NB4 (cell line): ENCODE measurements at places on chromosomes 7 and 10.

DNA sequence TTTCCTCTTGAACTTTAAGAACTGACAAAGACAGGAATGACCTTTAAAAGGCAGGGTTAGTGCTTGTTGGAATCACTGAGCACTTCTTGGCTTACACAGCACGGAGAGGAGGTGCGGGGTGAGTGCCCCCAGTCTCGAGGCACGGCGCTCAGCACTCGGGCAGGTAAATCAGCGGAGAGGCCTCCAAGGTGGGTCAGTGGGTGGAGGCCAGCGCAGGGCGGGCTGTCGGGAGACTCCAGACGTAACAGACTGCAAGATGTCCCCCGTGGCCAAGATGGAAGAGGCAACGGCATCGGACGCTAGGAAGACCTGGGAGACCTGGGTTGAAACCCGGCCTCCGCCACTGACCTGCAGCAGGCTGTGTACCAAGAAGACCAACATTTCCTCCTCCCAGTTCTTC lies 149.4 kb downstream of the MAD1L1 start:
- no peak for DNase-seq

DNA sequence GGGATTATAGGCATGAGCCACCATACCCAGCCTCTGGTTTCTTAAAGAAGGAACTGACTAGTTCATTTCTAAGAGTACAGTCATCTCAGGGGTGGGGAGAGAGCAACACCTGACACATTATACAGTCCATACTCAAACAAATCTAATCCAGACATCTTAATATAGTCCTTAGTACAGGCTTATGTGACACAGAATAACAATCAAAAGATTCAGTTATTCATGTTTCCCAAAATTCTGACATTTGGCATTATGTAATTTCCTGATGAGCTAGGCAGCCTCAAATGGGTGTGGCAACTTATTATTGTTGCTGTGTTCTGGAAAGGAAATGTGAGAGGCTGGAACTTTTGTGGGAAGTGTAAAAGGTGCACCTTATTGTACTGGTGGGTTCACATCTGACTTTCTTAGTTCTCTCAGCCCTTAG lies 116.3 kb downstream of the WDFY4 start:
- no peak for DNase-seq

DNA sequence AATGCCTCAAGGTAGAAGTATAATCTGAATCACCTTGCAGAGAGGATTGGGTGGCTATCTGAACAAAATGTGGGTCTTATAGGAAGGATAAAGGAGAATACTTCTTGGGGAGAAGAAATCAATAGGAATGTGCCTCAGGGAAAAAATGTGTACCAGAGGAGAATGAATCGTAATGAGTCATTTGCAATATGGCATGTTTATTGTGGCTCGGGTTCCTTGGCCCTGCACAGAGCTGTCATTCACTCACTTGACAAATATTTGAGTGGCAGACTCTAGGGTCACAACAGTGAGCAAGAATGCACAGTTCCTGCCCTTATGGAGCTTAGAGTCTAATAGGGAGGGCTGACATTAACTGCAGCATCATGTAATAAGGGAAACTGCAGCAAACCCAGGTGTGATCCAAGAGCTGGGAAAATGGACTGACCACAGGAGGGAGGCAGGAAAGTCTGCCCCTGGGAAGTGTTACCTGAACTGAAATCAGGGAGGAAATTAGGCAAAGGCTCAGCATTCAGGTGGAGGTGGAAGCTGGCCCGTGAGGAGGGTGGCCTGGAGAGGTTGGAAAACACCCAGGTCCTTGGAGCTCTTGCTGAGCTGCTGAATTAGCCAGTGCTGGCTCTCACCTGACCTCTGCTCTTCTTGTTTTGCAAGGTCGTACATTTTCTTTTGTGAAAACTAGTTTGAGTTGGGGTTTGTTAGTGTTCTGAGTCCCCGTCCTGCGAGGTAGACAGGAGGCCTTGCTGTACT lies 203.9 kb downstream of the FRMD4A start:
- DNase-seq, result no peak

DNA sequence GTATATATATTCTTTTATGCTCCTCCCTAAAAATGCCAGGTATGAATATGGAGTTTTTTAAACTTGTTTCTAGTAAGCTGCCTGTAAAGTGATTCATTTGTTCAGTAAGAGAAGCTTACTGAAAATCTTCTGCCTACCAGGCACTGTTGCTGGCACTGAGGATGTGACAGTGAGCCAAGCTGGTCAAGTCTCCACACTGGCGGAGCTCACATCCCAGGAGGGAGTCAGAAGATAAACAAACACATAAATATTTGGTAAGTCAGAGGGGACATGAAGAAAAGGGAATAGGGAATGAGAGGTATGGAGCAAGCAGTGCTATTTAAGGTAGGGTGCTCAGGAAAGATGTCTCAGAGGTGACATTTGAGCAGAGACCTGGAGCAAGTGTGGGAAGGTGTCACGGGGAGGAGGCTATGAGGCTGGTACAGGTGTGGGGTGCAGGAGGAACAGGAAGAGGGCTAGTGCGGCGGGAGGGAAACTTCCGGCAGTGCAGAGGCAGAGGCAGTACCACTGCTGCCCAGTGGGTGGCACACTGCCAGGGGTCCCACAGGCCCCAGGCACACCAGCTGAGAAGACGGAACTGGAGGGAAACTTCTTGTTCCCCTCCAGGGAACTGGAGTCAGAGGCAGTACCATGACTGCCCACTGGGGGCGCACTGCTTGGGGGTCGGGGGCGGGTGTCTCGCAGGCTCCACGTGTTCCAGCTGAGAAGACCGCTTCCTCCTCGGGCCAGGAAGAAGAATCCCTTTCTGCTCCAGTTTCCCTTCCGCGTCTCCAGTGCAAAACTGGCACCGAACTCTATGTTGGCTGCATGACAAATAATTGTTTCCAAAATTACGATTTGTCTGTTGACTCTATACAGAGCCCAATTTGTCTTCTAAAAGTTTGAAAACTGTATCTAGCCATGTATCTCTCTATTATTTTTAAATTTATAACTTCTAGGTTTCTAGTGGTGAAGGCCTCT lies 161.0 kb downstream of the TEX36 start:
- DNase-seq, result peak; percentile 69

DNA sequence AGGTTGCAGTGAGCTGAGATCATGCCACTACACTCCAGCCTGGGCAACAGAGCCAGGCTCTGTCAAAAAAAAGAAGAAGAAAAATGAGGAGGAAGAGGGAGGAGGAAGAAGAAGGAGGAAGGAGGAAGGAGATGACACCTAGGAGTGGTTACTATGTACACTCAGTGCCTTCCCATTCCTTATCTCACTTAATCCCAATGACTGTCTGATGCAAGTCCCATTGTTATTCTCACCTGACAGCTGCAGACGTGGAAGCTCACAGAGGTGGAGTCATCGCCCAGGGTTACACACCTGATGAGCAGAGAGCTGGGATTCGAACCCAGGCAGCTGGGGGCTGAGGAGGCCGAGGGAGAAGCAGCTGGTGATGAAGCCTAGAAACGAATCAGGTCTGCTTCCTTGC lies 258.8 kb downstream of the SNX10 start:
- no peak for DNase-seq

DNA sequence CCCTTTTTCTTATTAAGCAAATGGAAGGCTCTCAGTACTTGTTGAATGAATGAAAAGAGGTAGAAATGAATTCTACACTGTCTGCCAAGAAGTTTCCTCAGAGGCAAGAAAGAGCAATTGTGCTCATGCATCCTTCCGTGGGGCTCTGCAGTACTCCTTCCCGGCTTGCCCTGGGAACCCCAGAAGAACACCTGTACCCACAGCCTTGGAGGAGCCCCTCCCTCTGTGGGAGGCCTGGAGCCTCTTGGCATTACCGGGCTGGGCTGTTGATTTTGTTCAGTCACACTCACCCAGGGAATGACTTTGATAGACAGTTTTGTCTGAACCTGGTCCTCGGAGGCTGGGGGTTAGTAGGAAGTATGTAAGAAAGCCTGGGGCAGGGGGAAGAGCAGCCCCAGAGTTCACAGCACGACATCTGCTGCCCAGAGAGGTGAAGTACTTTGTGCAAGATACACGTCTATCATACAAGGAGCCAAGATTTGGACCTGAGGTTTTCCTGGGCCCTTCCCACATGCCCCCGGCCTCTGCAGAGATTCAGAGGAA lies 134.8 kb upstream of the GDF10 start:
- DNase-seq, result peak; percentile 78

DNA sequence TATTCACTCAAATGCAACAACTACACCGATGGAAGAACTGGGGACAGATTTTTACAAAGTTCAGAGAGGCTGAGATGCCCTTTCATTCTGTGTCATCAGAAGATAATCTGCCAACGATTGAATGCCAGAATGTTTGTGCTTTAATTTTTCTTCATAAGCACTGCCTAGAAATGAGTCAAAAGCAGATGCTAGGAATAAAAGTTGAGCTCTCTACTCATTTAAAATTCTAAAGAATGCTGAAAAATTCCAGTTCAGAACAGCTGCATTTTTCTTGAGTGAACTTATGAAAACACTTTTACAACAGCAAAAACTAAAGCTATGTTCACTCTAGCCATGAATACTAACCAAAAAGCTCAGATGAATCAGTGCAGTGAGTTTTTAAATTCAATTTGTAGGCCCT lies 22.3 kb upstream of the FAM133B start:
- DNase-seq, result no peak

- no peak for DNase-seq
Measured at GRCh38 chr10:84308021-84308420, 20.4 kb upstream of the CCSER2 start.

GRCh38 chr7:41847606-41848005 lies 144.7 kb upstream of the INHBA start:
- no peak for DNase-seq

DNA sequence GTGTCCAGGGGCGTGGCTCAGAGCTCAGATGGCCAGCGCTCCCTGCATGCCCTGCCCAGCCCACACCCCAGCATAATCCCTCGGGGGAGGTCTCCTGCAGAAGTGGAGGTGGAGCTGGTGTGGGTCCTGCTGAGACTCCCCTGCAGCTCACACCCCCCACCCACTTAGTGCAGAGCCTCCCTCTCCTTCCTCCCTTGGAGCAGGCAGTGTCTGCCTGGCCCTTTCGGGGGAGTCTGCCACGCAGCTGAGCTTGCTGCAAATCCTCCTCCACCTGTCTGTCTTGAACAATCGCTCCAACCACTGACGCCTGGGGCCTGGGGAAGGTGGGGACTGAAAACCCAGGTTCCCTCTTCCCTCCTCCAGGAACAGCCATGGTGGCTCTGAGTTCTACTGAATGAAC lies 219.7 kb upstream of the PPP2R2D start:
- DNase-seq, result no peak

- no peak for DNase-seq
Measured at GRCh38 chr10:91864099-91864498, 45.2 kb downstream of the FGFBP3 start.

DNA sequence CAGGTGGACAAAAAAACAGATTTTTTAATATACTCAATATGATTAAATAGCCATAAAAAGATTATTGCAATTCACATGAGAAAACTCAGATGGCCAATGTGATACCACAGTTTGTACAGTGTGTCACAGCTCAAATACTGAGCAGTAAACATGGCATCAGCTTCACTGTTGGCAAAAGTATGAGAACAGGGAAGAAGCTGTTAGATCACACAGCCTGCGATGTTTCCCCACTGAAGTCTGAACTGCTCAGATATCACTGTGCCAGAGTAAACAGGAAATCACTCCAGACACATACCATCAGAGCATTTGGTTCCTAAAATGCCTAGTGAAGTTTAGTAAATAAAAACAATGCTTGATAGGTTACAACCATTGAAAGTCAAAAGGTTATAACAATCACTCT lies 347.8 kb downstream of the ETV1 start:
- DNase-seq, result no peak

GRCh38 chr10:63421591-63421990 lies 44.2 kb downstream of the JMJD1C start:
- DNase-seq, result peak; percentile 89

DNA sequence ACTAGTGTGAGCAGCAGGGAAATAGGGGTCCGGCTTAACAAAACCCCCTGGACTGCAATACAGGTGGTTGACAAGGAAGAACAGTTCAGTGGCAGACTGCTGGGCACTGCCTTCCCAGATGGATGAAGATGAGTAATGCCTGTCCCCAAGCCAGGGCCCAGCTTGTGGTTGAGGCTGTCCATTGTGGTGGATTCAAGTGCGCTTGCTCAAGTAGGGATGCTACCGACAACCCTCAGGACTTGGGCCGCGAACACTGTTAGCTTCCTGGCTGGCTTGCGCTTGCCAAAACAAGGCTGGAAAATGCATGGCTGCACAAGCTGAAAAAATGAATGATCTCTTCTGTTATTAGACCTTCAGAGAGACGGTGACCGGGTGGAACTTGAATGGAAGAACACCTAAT lies 116.1 kb upstream of the ACBD5 start:
- DNase-seq, result no peak

DNA sequence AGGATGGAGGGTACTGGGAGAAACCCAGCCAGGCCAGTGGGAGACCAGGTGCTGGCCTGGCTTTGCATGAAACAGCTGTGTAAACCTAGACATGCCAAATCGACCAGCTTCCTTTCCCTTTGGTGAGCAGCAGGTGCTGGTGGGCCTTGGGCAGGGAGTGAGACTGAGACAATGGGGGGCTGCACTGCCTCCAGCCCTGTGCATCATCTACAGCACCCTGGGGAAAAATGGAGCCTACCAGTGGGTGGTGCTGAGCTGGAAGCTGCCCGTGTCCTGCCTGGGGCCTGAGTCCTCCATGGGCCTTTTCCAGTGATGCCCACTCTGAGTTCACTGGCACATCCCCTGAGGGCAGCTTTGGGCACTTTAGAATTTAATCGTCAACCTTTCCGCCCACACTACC lies 19.2 kb upstream of the DDC start:
- no peak for DNase-seq

GRCh38 chr10:34254596-34254995 lies 560.5 kb downstream of the PARD3 start:
- DNase-seq, result peak; percentile 51

DNA sequence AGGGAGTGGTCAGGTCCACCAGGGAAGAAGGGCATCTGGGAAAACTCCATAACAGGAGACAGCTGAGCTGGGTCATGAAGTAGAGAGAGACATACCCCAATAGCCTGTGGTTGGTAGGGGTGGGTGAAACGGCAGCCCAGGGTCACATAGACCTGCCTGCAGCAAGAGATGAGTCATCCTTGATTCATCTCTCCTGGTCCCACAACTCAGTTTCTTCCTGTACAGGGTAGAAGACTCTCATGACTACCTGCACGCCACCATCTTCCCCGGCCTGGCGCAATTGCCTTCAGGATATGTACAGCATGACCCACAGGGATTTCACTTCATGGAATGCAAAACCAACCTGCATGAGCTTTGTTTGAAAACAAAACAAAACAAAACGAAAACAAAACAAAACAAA lies 45.1 kb upstream of the ADAM12 start:
- DNase-seq, result no peak
